ENCODE measurements at places on chromosomes 5 and 9.

DNA sequence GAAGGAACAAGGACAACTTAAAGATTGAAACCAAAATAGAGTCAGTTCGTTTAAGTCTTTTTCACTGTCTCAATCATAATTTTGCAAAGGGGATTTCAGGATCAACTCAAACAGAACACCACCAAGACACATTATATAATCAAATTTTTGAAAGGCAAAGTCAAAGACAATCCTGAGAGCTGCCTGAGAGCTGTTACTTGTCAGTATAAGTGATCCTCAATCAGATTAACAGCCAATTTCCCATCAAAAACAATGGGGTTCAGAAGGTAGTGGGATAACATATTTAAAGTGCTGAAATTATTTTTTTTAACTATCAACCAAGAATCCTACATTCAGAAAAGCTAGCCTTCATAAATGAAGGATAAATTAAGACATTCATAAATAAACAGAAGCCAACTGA is 19.3 kb upstream of the ABO start:
- DNase-seq = no peak

DNA sequence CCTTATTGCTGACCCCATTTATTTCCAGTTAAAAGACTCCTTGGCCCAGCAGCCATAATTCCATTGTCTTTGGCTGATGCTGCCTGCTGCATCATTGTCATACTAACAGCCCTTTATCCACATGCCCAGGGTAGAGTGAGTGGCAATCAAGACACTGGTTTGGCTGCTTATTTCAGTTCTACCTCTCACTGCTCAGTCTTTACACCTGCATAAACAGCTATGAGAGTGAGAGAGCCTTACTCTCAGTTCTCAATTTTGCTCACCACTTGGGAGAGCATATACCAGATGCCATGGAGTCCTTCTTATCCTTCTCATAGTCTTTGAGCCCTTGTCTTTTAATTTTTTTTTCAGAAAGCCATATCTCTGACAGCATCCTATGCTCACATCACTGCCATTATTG is 596.9 kb upstream of the CYLC2 start:
- no peak for DNase-seq

DNA sequence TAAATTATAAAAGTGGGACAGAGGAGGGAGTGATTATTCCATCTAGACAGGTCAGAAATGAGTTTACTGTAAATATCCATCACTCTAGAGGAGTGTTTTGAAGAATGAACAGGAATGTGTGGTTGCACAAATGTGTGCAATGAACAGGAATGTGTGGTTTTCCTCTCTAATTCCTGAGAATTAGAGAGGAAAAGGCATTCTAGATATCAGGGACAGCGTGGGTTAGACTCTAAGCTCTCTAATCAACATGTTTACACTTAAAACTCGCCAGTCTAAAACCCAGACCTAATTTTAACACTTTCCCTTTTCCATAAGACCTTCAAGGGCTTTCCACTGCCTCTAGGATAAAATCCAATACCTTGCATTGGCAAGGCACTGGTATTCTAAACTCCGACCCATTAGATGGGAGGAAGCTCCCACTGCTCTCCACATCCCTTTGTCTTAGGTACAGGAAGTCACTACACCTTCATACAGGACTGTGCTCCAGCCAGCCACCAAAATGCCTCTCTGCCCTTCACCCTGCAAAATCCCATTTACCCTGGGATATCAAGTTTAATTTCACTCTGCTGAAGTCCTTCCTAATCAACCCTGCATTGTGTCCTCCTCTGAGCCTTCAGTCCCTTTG is 67.9 kb downstream of the NFIB start:
- no peak for DNase-seq

- DNase-seq = no peak
Measured at GRCh38 chr5:74766418-74766848, 484 bp downstream of the GFM2 start.

GRCh38 chr5:13250464-13251291 is 693.8 kb downstream of the DNAH5 start:
- DNase-seq = no peak

GRCh38 chr9:137434498-137435380 is 6.4 kb downstream of the ENTPD8 start:
- no peak for DNase-seq

DNA sequence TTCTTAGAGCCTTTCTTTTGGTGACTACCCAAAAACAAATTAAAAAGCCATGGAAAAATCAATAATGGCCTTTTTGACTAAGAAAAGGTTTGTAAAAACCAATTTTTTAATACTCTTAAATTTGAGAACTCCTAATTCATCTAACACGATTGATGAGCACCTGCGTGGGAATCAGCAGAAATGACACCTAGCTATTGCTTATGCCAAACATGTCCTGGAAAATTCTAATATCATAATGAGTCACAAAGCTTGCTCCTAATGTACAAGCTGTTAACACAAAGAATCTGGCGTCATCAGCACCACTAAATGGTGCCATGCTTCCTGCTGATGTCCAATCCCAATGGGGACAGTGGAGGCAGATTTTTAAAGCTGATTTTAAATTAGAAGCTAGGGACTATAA is 146.2 kb upstream of the LRRTM2 start:
- no peak for DNase-seq

DNA sequence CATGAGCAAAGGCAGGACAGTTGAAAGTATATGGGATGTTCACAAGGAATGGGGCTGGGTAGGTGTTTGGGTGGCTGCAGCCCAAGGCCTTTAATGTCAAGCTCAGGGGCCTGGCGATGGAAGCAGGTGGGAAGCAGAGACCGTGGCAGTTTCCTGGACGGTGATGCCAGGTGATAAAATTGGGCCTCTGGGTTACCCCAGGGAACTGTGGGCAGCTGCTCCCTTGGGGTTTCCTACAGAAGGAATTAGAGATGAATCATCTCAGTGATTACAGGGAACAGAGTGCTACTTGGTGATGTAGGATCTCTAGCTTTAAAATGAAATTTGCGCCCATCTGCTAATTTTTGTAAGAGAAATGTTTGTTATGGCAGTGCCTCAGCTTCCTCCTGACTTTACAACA is 39.2 kb downstream of the TSTD2 start:
- no peak for DNase-seq

DNA sequence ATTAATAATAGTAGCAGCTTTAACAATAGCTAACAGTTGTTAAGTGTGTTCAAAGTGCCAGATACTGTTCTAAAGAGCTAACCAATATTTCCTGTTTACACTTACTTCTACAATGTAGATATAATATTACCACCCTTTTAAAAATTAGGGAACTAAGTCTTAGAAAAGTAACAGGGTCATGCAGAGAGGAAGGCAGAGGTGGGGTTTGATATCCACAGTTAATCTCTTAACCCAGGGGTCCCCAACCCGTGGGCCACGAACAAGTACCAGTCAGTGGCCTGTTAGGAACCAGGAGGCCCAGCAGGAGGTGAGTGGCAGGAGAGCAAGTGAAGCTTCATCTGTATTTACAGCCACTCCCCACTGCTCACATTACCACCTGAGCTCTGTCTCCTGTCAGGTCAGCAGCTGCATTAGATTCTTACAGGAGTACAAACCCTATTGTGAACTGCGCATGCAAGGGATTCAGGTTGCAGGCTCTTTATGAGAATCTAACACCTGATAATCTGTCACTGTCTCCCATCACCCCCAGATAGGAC is 89.1 kb downstream of the ACTL7B start:
- DNase-seq = no peak

GRCh38 chr5:55445791-55446190 is 89.0 kb downstream of the PLPP1 start:
- DNase-seq = no peak

GRCh38 chr5:88661806-88662207 is 221.2 kb downstream of the MEF2C start:
- DNase-seq = no peak

DNA sequence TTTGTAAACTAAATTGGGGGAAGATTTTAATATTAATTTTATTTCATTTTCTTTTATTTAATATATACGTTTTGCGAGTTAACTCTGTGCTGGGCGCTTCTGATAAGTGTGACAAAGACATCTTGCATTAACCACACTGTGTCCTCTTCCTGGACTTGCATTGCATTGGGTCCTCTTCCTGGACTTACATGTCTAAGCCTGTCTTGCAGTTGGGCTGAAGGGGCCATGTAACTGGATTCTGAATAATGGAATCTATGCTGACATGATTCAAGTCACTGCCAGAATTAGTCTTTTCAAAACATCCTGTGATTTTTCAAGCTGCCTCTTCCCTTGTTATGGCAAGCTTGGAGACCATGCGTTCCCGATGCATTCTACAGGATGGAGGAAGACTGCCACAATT is 122.6 kb downstream of the TRIM32 start:
- DNase-seq = no peak

- no peak for DNase-seq
Measured at GRCh38 chr5:118017536-118017935, 970.8 kb downstream of the DTWD2 start.

- DNase-seq = no peak
Measured at GRCh38 chr9:34049630-34050384, 1.1 kb upstream of the UBAP2 start.

DNA sequence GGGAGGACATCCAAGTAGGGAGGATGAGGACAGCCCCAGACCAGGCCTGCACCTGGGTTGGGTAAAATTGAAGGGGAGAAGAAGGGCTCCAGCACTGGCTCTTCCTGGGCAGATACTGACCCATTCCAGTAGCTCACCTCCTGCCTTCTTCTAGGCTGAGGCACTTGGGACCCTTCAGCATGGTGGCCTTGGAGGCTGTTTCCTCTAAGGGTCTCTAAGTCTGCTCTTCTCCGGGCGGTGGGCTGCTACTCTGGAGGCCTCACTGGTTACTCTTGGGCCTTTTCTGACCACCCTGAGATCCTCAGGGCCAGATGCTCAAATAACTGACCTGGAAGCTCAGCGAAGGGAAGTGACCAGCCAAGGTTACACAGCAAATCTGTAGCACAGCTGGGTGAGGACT is 2.8 kb upstream of the TIFAB start:
- no peak for DNase-seq

DNA sequence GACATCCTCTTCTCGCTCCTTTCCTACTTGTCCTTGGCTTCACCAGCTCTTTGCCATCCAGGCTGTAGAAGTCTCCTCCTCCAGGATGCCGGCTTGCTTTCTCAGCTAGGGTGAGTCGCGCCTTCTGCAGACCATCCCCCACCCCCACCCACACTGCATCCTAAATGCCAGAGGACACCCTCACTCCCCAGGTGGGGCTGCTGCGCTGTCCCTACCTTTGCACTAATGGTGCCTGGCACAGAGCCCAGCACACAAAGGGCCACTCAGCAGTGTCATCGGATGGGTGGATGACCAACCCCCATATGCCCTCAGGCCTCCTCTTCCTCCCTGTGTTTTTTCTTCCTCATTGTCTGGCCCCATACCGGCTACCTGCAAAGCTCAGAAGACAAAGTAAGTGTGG is 14.8 kb downstream of the IL9 start:
- no peak for DNase-seq

DNA sequence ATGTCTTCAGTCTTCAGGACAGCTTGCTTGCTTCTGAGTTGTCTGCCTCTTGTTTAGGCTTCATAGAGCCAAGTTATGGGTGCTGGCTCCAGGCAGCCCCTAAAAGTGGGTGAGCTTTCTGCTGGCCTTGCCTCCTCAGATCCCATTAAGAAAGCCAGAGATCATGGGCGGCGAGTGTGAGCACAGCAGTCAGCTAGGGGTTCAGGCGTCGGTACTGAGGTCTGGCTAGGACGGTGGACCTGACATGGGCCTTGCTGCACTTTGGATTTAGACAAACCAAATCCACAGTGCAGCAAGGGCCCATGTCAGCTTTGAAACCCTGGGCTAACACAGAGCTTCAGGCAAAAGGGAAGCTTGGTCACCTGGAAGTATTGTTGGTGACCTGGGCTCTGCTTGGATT is 17.6 kb downstream of the PSAT1 start:
- no peak for DNase-seq

GRCh38 chr5:159199780-159200179 is 9.6 kb downstream of the RNF145 start:
- DNase-seq = no peak

- DNase-seq = no peak
Measured at GRCh38 chr9:17159469-17159868, 24.6 kb downstream of the CNTLN start.

- no peak for DNase-seq
Measured at GRCh38 chr9:18423791-18424531, 50.0 kb upstream of the ADAMTSL1 start.

All from activated gamma-delta T cell (primary cell).